ENCODE measurements at places on chromosomes 6 and 20. TPM values are rescaled to one million over a fixed set of nuclear protein-coding genes. Genes with fewer than 3 reads are reported as not detected.

Gene HCRTR2
- not detected for total RNA-seq

Gene CLPSL1
- not detected for total RNA-seq

Gene FANCE
- total RNA-seq: 3.8 TPM

Gene SEMG1
- not detected for total RNA-seq

Gene KHDC1
- total RNA-seq: 4.6 TPM

Gene TDRD6
- total RNA-seq: 0.26 TPM

All from bronchial smooth muscle cell (primary cell).